Activated CD4-positive, alpha-beta T cell treated with anti-CD3 and anti-CD28 coated beads, Interleukin-2, Interleukin-6, amounts not matched to agents 100 ng/mL and 50 ng/mL, durations not matched to agents 16 hours and 8 hours (primary cell): ENCODE measurements at places on chromosomes 1 and 21.
A peak's percentile ranks its signal among the peaks of the same experiment; 100 is the strongest.

DNA sequence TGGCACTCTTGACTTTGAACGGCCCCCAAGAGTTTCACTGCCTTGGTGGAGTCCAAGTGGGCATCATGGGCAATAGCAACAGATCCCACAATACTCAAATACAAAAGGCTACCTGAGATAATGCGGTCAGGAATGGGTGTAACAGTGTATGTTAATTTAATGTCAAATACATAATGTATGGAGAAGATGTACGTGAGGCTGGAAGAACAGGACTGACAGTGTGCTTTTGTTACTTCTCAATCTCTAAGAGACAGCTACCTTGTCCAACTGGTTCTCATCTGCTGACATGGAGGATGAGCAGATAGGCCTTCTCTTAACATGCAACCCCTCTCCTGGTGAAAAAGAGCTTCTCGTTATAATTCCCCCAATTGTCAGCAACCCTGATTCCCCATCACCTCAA, 167.2 kb downstream of the APP start:
- DNase-seq = no peak

DNA sequence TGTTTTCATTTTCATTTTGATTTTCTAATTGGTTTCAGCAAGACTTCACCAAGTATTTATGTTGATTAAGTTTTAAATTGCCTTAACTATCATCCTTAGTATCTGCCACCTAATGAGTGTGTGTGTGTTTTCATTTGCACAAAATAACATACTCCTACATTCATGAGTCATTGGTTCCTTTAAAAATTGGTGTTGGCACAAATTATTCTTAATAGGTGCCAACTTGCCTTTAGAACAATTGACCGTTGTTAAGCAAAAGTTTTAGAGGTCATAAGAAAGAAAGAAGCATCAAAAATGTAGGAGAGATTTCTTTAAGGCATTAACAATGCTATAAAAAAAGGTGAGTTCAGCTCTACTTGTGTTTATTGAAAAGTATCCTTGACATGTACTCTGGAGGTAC, 77.5 kb downstream of the FNBP1L start:
- no peak for DNase-seq

DNA sequence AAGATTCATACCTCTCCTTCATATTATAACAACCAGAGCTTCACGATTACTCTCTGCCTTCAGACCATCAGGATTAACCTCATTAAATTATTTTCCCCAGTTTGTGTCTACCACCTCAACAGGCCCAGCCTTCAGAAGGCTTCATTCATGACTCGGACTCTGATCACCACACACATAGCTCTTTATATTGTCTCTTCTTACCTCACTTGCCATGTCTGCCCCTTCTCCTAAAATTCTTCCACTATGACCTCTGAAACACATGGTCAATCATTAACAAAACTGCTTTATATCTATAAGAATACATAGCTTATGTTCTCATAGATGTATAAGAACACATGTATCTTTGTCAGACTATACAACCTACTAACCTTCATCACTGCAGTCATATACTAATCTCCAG, 79.8 kb downstream of the USP1 start:
- DNase-seq = no peak

GRCh38 chr21:14284481-14284880, 68.5 kb downstream of the RBM11 start:
- DNase-seq = no peak

DNA sequence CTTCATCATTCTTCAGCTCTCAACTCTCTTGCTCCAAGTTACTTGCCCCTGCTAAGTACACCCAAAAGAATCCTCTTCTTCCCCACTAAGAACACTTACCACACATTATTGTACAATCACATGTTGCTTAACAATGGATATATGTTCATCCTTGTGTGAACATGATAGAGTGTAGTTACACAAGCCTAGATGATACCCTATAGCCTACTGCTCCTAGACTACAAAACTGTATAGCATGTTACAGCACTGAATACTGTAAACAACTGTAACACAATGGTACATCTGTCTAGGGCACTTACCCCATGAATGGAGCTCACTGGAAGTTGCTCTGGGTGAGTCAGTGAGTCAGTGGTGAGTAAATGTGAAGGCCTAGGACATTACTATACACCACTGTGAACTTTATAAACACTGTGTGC, 77.4 kb downstream of the RERE start:
- no peak for DNase-seq

DNA sequence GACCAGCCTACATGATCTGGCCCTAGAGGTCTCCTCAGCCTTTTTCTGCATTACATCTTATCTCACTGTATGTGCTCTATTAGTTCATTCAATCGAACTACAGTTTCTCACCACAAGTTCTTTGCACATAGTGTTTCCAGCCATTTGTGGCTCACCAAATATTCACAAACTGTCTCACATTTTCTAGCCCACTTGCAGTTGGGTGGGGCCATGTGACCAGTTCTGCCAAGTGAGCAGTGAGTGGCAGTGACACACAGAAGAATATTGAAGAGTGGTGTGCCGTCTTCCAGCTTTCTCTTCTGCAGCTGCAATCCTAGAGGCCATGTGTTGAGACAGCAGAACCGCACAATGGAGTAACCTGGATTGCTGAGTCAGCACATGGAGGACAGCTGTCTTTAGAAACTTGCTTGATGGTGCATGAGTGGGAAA, 103.2 kb upstream of the ZNF644 start:
- peak; percentile 82 for DNase-seq

- no peak for DNase-seq
These were observed 118.9 kb upstream of the COL6A1 start for GRCh38 chr21:45862543-45863207.

DNA sequence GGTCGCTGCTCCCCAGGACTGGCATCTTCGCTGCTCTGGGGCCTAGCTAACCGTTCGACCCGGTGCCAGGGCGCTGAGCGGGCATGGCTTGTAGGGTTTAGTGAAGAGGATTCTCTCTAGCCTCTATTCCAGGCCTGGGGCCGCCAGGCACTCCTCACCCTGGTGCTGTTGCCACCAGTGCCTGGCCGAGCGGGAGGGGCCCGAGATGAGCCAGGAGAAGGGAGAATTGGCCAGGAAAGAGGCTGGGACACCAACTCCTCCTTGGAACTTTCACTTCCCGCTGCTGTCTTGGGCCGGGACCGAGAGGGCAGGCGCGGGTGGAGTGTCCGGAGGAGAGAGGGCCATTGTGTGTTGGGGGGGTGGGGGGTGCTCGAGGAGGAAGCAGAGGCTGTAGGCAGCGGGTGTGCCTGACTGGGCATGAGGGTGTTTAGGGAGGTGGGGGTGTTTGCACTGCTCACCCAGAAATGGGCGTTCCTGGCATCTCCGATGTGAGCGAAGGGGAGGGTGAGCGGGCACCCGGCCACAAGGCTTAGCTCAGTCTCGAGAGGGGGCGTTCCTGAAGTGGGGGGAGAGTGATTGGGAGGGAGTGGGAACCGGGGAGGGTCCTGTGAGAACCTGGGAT, 772 bp downstream of the ADAM15 start:
- peak; percentile 65 for DNase-seq

- DNase-seq = no peak
These were observed 27.0 kb upstream of the ST6GALNAC5 start for GRCh38 chr1:76840278-76840677.

DNA sequence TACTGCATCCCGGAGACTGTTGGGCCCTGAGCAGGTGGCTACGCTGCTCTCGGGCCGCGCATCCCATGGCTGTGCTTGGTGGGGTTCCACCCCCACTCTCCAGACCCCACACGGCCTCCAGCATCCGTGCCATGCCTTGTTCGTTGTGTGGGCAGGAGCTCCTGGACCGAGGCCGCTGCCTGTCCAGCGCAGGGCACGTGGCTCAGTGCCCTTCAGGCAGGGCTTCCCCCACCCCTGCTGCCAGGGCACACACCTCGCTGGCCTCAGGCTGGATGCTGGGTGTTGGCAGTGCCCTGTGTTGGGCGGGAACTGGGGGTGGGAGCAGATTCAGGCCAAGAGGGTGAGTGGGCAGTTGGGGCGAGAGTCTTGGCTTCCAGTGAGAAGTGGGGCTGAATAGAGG, 9.9 kb downstream of the PRKCZ start:
- no peak for DNase-seq

- no peak for DNase-seq
These were observed 7.2 kb downstream of the LRP8 start for GRCh38 chr1:53320646-53321045.

GRCh38 chr1:1000357-1001056, 610 bp upstream of the HES4 start:
- peak; percentile 63 for DNase-seq

DNA sequence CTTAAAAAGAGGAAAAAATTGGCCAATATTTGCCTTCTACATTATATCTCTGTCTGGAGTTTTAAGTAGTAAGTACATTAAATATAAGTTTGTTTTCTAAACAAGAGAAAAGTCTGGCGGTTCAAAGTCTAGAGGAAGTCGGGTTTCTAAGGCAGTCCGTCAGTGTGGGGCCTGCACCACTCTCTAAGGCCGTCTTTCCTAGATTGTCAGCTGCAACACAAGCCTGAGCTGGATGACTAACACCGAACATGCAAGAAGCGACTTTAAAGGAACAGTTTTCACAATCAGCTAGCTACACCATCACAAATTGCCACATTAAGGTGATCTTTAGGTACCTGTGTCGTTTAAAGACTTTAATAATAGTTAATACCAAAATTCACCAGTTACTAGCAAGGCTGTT, 19.6 kb downstream of the CCSAP start:
- no peak for DNase-seq

DNA sequence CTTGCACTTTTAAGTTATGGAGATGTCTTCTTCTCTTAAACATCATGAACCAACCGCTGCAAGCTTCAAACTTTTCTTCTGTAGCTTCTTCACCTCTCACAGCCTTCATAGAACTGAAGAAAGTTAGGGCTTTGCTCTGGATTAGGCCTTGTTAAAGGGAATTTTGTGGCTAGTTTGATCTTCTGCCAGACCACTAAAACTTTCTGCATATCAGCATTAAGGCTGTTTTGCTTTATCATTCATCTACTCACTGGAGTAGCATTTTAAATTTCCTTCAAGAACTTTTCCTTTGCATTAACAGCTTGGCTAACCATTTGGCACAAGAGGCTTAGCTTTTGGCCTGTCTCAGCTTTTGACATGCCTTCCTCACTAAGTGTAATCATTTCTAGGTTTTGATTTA, 43.0 kb upstream of the RGL1 start:
- no peak for DNase-seq

DNA sequence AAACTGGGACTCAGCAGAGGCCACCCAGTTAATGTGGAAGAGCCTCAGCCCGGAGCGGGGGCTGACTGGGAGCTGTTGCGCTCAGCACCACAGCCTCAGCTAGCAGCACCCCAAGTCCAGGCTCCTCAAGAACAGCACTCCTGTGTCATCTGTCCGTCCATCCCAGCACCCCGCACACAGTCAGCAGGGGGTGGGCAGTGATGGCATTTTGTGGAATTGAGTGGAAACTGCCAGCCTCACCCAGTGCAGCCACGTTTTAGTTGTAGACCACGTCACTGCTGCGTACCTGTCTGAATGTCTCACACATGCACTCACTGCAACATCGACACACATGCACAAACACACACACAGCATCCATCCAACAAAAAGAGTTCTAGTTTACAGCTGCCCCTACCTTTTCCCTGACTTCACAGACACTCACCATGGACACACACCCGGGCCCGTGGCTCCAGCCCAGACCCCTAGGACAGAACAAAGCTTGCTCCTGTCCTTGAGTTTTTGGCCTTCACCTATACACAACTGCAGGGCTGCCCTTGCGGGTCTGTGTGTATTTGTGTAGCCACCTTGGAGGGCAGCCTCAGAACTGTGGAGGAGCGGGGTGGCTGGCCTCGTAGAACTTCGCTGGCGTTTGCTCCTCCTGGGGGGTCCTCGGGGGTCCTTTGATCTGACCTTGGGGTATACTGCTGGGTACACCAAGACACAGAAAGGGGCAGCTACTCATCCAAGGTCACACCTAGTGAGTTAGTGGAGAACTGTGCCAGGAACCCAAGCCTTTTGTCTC, 5.2 kb downstream of the KCNQ4 start:
- no peak for DNase-seq

DNA sequence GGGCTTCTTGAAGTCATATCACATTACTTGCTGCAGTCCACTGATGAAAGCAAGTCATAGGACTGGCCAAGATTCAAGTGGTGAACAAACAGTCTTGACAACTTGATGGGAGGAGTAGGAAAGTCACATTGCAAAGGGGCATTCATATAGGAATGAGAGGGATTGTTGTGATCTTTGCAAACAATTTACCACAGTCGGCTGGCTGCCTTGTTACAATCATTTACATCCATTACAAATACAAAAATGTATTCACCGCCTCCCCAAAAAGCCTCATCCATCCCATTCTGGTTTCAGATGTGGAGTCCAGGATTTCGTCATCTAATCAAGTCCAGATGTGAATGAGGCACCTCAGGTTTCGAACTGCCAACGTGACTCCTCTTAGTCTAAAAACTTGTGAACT, 26.8 kb downstream of the GORAB start:
- DNase-seq = no peak

DNA sequence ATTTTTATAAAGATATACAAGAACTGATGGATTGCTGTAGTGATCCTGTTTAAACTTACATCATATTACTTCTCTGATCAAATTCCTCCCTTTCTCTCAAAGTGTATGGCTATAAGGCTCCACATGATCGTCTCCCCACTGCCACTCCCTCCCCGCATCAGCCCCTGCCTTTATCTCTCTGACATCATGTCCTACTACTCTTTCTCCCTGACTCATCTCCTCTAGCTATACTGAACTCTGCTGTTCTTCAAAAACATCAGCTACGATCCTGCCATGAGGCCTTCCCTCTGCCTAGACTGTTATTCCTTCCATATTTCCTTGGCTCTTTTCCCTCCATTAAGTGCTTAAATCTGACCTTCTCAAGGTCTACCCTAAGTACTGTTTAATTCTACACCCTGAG, 22.8 kb downstream of the HFM1 start:
- DNase-seq = no peak

DNA sequence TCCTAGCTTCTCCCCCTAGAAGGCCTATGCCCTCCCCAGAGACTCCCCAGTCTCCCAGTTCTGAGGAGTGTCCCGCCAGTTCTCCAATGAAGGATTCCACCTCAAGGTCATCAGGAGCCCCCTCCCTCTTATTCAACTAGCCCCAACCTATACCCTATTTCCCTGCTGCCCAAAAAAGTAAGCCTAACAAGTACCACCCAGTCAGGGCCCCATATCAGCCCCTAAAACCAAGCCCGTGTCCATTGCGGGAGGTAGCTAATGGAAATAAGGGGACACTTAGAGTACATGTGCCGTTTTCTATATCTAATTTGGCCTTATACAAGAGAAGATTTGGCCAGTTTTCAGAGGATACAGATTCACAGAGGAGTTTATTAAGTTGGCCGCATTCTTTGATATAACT, 416.2 kb downstream of the MATN1 start:
- no peak for DNase-seq

- DNase-seq = peak; percentile 71
These were observed 18.3 kb upstream of the PPIE start for GRCh38 chr1:39720094-39720999.

DNA sequence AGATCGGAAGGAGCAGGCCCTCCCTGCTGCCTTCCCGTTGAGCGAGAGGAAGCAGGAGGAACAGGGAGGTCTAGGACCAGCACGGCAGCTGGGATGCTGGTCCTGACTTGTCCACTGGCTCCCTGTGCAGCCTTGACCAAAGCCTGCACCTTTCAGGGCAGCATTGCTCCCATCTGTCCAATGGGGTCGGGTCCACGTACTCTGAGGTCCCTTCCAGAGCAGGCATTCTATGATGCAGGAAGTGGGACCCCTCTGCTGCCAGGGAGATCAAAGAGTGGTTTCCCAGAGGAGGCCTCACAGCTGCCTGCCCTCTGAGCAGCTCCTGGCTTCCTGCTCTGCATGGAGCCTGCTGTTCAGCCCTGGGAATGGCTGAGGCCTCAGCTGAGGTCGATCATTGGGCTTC, 21.7 kb upstream of the ZNF362 start:
- DNase-seq = no peak
